ENCODE measurements at places on chromosomes 3 and 15. TPM values are rescaled to one million over a fixed set of nuclear protein-coding genes. Genes with fewer than 3 reads are reported as not detected.

LPCAT4 gene
- 51.1 TPM for total RNA-seq

BRPF1 gene
- 21.3 TPM for total RNA-seq

EAF2 gene
- total RNA-seq = 47.3 TPM

ASB14 gene
- not detected for total RNA-seq

KCNMB3 gene
- 1.7 TPM for total RNA-seq

GOLGA8J gene
- not detected for total RNA-seq

CCR3 gene
- total RNA-seq = 0.66 TPM

DNA sequence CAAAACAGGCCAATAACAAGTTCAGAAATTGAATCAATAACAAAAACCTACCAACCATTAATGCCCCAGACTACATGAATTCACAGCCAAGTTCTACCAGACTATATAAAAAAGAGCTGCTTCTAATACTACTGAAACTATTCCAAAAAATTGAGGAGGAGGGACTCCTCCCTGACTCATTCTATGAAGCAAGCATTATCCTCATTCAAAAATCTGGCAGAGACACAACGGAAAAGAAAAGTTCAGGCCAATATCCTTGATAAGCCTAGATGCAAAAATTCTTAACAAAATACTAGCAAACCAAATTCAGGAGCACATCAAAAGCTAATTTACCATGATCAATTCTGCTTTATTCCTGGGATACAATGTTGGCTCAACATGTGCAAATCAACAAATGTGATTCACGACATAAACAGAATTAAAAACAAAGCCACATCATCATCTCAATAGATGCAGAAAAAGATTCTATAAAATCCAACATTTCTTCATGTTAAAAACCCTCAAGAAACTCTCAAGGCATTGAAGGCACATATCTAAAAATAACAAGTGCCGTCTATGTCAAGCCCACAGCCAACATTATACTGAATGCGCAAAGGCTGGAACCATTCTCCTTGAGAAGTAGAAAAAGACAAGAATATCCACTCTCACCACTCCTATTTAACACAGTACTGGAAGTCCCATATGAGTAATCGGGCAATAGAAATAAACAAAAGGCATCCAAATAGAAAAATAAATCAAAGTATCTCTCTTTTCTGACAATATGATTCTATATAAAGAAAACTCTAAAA, 573.6 kb upstream of the GRM7 start:
- no peaks in the 10 kb centered on the region for H3K4me1 ChIP-seq
- H3K36me3 ChIP-seq = no peaks in the 10 kb centered on the region
- H3K27me3 ChIP-seq = no peaks in the 10 kb centered on the region
- H3K27ac ChIP-seq = no peak overlapping the region
- DNase-seq = no peak

- no peak for DNase-seq
- H3K27ac ChIP-seq = no peak overlapping the region
Measured at GRCh38 chr3:18208856-18209255, 216.3 kb downstream of the SATB1 start.

DNA sequence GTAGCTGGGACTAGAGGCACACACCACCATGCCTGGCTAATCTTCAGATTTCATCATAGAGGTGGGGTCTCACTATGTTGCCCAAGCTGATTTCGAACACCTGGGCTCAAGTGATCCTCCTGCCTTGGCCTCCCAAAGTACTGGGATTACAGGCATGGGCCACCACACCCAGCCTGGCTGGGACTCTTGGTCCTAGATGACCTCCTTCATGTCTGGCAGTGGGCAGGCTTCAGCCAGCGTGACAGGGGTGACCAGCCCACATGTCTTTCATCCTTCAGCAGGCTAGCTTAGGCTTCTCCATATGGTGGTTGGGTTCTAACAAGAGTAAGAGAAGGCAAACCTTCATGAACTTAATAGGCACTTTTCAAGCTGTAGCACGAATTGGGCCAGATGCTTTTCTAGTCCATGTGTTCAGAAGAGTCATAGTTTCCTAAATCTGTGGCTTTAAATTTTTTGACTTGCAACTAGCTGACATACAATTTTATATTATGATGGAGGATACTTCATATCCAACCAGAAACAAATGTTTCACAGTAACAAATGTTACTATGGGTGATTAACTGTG, 7.6 kb downstream of the GPD1L start:
- no peaks in the 10 kb centered on the region for H3K4me1 ChIP-seq
- no peak overlapping the region for H3K4me3 ChIP-seq
- H3K36me3 ChIP-seq = no peaks in the 10 kb centered on the region
- no peak for DNase-seq
- H3K27me3 ChIP-seq = no peaks in the 10 kb centered on the region

DNA sequence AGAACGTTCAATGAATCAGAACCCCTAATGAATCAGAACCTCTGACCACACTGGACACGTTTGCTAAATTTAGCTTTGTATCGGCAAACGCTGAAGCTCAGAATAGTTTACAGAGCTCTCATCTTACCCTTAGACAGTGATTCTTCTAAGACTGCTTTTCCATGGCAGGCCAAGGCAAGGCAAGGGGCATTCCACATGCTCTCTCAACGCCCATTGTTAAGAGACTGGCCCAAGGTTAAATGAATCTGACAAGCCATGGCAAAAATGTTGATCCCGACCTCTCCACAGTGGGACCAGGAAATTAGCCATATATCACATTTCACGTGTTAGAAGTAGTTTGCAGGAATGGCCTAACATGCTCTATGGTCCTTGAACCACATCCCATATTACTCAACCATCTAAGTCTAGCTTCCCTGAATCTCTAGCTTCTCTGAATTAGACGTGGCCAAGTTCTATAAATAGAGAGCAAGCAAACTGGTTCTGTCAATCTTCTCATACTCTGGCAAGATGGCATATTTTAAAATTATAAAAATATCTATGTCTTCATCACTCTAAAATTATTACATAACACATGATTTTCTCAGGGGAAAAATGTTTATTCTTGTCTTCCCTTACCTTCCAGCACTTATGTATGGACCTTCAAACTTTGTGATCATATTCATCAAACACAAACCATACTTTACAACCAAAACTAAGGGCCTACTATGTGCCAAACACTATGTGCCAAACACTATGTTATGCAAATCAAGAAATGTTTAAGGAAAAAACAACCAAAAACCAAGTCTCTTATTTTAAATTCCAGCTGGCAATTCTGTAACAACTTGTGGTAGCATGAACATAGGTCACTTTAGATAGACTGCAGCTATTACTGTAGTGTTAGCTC, 54.3 kb downstream of the AAGAB start:
- peaks cover 9% of the 10 kb centered on the region for H3K4me1 ChIP-seq
- no peaks in the 10 kb centered on the region for H3K27me3 ChIP-seq
- H3K27ac ChIP-seq = no peak overlapping the region

GRCh38 chr15:61411902-61412510, 182.9 kb upstream of the RORA start:
- no peaks in the 10 kb centered on the region for H3K27me3 ChIP-seq
- no peaks in the 10 kb centered on the region for H3K36me3 ChIP-seq
- H3K4me3 ChIP-seq = no peak overlapping the region
- DNase-seq = no peak
- no peaks in the 10 kb centered on the region for H3K4me1 ChIP-seq

- peak; percentile 1 for DNase-seq
- peaks cover 3% of the 10 kb centered on the region for H3K4me1 ChIP-seq
- no peak overlapping the region for H3K27ac ChIP-seq
- H3K27me3 ChIP-seq = no peaks in the 10 kb centered on the region
- H3K36me3 ChIP-seq = no peaks in the 10 kb centered on the region
- no peak overlapping the region for H3K4me3 ChIP-seq
Measured at GRCh38 chr3:169390271-169390670, 273.2 kb downstream of the MECOM start.

- no peaks in the 10 kb centered on the region for H3K36me3 ChIP-seq
- no peaks in the 10 kb centered on the region for H3K27me3 ChIP-seq
- H3K4me1 ChIP-seq = no peaks in the 10 kb centered on the region
- no peak overlapping the region for H3K27ac ChIP-seq
Measured at GRCh38 chr3:102135316-102135715, 286.0 kb downstream of the NFKBIZ start.

DNA sequence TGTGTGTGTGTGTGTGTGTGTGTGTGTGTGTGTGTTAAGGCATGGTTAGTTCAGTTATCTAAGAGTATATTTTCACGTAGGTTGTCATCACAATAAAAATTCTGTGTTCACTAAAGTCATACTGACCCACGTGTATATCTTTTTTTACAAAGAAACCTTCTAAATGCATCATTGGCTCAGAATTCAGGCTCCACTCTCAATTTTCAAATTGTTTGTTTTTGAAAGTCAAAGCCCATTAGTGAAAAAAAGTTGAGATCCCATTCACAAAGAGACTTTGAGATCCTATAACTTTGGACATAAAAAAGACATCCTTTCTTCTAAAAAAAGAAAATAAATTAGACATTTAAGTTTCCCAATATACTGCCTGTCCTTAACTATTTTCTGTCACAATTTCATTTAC, 59.3 kb downstream of the GBE1 start:
- no peaks in the 10 kb centered on the region for H3K4me1 ChIP-seq
- no peaks in the 10 kb centered on the region for H3K27me3 ChIP-seq
- no peaks in the 10 kb centered on the region for H3K36me3 ChIP-seq
- no peak overlapping the region for H3K4me3 ChIP-seq

GRCh38 chr3:131033480-131034080, 6.9 kb downstream of the NEK11 start:
- H3K4me1 ChIP-seq = no peaks in the 10 kb centered on the region
- no peak for DNase-seq
- no peak overlapping the region for H3K4me3 ChIP-seq
- no peak overlapping the region for H3K27ac ChIP-seq

DNA sequence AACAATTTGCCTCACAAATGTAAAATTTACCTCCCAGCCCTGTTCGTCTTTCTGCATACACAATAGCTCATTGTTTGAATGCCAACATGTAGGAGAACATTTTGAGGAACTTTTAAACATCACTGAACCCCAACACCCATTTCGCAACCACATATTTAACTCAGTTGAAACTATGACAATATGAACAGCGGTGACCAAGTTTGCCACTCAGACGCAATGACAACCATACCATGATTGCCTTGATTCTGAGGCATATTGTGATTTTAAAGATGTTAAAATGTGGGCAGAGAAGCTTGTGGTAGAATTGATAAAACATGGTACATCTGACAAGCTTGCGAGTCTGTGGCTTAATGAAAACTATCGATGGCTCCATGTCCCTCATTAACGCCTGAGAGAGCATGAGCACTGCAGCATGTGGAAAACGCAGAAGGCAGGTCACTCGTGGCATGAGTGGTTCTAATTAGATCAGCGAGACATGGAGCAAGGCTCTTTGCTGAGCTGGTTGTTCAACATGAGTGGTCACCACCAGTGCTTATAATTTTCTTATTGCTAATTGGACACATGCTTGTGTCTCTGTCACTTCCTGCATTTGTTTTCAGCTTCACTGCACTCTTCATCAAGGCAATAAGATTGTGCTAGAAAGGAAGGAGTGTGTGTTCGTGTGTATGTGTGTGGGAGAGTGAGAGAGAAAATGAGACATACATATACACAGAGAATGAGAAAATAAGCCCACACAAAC, 116.8 kb downstream of the CHST2 start:
- peak; percentile 49 for DNase-seq
- H3K27me3 ChIP-seq = no peaks in the 10 kb centered on the region
- no peak overlapping the region for H3K4me3 ChIP-seq
- H3K4me1 ChIP-seq = peaks cover 13% of the 10 kb centered on the region

- no peak overlapping the region for H3K4me3 ChIP-seq
- H3K4me1 ChIP-seq = no peaks in the 10 kb centered on the region
- no peaks in the 10 kb centered on the region for H3K27me3 ChIP-seq
Measured at GRCh38 chr3:158768361-158768787, 33.5 kb upstream of the MFSD1 start.

GRCh38 chr3:187954873-187955586, 198.9 kb upstream of the LPP start:
- no peak overlapping the region for H3K4me3 ChIP-seq
- H3K27me3 ChIP-seq = no peaks in the 10 kb centered on the region
- H3K4me1 ChIP-seq = peaks cover 6% of the 10 kb centered on the region
- no peak overlapping the region for H3K27ac ChIP-seq
- DNase-seq = no peak
- no peaks in the 10 kb centered on the region for H3K36me3 ChIP-seq

DNA sequence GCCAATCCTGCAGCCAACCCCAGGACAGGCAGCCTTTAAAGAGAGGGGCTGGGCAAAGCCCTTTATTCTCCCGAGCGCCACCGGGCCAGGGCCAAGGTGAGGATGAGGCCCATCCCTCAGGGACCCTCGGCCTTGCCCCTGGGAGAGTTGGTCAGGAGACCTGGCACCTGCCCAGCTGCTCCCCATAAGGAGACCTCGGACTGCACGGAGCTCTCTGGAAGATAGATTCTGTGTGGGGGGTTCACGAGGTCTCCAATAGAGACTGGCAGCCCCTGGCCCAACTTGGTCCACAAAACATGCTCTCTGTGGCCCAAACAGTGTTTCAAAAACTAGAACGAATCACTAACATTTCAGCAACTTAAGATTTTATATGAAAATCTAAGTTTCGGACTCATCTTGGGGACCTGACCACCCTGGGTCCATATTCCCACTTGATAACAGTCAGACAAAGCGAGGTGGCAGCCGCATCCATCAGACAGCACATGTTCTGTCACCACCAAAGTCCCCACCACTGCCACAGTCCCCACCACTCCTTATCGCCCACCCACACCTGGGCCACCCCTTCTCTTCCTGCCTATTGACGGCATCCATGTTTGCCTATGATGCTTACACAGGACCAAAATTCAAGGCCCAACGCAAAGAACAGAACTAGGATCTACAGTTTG, 114.4 kb upstream of the RPL32 start:
- no peaks in the 10 kb centered on the region for H3K27me3 ChIP-seq
- H3K36me3 ChIP-seq = peaks cover 1% of the 10 kb centered on the region

DNA sequence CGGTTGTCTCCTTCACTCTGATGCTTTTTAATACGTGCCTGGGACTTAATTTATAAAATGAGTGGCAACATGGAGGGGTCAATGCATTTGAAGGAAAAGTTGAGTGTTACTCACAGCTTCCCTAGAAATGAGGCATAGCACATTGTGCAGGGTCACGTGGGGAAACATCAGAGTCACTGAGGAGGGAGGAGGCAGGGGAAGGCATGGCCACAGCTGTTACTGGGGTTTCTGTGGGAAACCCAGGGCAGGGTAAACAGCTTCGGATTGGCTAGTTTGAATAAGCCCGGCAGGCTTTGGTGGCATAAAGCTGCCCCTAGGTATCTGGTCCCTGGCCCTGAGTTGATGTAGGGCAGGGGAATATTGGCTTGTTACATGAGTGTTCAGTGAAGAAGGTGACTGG, 98.9 kb upstream of the ST8SIA2 start:
- no peaks in the 10 kb centered on the region for H3K36me3 ChIP-seq
- H3K4me3 ChIP-seq = no peak overlapping the region
- no peaks in the 10 kb centered on the region for H3K4me1 ChIP-seq
- H3K27ac ChIP-seq = no peak overlapping the region

Data from GM12878 (cell line).